AG20443 (cell line): ENCODE measurements at places on chromosomes 11 and 22.

DNA sequence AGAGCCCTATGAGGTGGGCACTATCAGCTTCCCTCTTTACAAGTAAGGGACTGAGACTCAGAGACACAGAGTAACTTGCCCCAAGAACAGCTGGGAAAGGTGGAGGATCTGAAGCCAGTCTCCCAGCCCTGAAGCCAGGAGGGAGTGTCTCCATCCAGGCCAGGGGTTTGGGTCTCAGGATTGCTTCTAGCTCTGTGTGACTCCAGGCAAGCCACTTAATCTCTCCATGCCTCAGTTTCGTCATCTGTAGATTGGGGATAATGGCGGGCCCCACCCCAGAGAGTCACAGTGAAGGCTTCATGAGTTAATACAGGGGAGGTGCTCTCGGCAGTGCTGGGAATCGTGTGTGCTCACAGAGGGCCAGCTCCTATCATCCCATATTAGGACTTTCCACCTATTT is 10.5 kb downstream of the MAP4K2 start:
- no peak for DNase-seq

DNA sequence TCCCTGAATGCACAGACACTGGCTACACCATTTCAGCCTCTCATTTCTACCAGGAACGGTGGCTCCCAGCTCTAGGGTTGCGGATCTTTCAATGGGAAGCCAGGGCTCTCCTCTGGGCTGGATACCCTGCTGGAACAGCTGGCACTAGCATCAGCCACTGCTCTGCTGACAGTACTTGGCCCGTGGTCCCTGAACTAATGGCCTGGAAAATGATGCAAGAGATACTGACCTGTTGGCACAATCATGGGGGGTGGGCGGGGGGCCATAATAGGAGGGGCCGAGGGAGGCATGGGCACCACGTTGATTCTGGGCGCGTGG is 10.7 kb upstream of the TBC1D10A start:
- DNase-seq: no peak

DNA sequence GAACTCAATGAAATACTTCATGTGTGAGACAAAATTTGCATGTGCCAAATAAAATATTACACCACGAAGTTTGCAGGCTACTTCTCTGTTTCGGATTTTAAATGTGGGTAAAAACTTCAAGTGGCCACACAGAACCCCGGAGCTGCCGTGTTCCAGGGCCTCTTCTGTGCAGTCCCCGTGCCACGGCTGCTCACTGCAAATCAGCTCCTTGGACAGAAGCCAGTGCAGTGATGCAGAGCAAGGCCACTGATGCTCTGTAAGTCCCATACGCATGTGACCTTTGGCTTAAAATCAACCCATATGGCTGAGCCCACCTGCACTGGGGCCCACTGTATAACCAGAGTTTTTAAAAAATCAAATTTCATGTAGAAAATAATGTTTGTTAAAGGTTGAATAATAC is 1309.4 kb downstream of the TBC1D22A start:
- DNase-seq: no peak

- no peak for DNase-seq
Observed at GRCh38 chr11:108970221-108970991, 305.5 kb downstream of the DDX10 start.

GRCh38 chr22:30045494-30045887 is 34.8 kb upstream of the HORMAD2 start:
- DNase-seq: no peak

DNA sequence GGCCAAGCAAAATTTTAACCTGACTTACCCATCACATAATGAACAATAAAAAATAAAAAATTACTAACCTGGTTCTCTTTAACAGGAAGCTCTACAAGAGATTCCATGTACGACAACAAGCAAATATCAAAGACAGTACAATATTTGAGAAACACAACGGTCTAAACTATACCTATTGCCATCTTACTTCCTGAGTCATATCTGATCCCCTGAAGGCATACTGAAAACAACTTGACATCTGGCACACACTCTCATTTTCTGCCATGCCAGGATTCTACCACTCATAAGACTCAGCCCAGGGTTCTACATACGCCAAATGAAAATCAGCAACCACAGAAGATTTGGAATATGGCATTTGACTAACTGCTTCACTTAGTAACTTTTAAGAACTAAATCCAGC is 13.8 kb downstream of the DENND5A start:
- DNase-seq: no peak

GRCh38 chr11:72851726-72852125 is 37.5 kb downstream of the ATG16L2 start:
- DNase-seq: no peak

DNA sequence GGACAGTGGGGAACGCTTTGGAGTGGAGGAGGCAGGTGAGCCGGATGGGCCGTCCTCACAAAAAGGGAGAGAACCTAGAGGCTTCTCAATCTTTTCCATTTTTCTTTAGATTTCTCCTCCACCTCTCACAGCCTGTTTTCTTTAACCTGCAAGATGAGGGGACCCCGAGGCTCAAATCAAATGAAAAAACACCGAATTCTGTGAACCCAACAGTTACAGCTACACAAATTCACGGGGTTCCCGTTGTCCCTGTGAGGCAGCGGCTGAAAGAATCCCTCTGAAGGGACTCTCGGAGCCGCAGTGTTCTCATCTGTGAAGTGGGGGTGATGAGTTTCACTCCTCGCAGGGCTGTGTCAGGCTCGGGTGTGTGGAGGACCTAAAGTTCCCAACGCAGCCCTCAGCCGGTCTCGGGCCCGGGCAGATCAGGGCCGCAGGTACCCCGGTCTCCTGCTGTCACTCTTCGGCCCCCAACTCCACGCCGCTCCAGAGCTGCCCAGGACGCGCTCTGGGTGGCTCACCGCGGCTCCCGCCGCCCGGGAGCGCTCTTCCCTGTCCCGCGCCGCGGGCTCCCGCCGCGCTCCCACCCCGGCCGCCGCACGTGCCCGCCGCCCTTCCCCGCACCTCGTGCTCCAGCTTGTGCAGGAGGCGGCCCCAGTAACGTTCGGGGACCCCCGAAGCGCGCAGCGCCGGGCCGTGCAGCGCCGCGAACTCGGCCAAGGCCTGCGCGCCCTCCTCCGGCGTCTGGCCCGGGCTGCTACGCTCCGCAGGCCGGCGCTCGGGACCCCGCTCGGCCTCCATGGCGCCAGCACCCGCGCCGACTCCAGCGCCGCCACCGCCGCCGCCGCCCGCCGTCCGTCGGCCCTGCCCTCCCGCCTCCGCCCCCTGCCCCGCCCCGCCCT is at the start of gene TTLL12:
TSS of gene TTLL12 (minus strand) at position 863 of the 899 bp plus-strand sequence. CDS start at position 798, 65 bp downstream.
- peak; percentile 89 for DNase-seq

GRCh38 chr11:303363-303762 is 4.0 kb upstream of the IFITM5 start:
- no peak for DNase-seq

DNA sequence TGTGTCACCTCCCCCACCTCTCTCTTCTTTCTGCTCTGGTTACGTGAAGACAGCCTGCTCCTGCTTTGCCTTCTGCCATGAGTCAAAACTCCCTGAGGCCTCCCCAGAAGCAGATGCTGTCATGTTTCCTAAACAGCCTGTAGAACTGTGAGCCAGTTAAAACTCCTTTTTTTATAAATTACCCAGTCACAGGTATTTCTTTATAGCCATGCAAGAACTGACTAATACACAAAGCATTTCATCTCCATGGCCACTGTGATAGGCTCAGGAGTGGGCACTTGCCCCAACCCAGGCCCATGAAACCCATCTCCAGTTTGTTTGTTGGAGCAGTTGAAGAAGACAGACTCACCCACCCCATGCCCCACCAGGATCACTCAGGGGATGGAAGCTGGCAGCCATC is 253.3 kb upstream of the ISX start:
- DNase-seq: peak; percentile 29

- DNase-seq: no peak
Observed at GRCh38 chr11:16512198-16512898, 156.0 kb upstream of the SOX6 start.
